LoVo (cell line): ENCODE measurements at places on chromosomes 5 and 9.

DNA sequence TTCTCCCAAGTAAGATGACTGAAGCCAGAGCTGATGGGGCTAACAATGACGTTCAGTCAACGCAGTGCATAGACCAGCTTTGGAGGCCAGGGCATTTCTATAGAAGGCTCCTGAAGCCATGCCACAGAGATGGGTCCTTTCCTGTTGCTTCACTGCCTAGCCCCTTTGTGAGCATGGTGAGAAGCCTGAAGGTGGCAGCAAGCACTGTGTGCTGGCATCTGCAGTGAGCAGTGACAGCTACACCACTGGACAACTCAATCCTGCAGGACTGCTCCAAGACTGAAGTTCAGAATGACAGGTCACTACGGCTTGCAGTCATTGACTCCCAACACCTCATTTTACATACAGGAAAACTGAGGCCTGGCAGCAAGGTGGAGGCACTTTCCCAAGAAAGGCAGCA is 229.0 kb downstream of the TSSK1B start:
- no peak for DNase-seq

GRCh38 chr9:122042056-122042455 is 51.1 kb downstream of the TTLL11 start:
- DNase-seq: no peak

GRCh38 chr5:134851307-134851923 is 5.6 kb downstream of the C5orf24 start:
- no peak for DNase-seq

DNA sequence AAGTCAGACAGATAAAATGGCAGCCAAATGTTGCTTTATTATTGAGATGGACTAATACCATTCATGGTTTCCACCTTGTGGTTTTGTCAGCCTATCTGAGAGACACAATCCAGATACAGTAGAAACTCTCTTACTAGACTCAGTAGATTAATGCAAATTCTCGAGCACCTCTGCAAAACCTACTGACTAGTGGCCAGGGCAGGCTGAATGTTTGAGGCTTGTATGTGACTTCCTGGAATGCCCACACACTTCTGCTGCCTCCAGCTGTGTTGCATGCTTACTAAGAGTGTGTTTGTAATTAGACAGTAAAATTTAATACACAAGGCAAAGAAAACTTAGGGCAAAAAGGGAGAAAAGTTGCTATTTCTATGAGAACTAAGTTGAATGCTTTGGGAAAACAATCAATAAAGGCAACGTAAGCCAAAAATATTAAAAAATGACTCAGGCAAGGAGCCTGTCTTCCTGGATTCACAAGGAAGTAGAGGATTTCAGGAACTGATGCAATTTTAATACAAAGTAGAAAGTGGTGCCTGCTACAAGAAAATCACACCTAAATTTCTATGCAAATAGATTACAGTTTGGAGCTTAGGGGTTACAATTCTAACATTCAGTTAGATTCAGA is 30.2 kb upstream of the CCNG1 start:
- DNase-seq: no peak

DNA sequence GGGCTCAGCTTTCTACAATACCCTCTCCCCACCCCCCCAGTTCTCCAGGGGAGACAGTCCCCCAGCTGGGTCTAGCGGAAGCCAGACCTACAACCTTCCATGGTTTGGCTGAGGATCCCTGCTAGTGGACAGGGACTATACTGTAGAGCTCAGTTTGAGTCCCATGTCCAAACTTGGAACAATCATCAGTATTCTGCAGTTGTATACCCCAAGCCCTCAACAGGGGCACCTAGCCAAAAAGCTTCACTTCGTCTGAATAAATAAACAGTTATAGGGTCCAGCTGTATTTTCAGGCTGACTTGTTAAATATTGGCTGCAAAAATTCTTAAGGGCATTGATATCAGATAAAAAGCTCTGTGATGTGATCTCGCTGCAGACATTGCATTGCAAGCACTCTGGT is 15.4 kb upstream of the C9 start:
- DNase-seq: no peak

GRCh38 chr5:158326256-158326655 is 467.3 kb upstream of the CLINT1 start:
- DNase-seq: no peak

- no peak for DNase-seq
These were observed 141.4 kb downstream of the CCDC192 start for GRCh38 chr5:127844581-127845021.

GRCh38 chr5:150140830-150141229 is 14.8 kb downstream of the PDGFRB start:
- DNase-seq: no peak

- no peak for DNase-seq
These were observed 55.8 kb downstream of the NFIB start for GRCh38 chr9:14258156-14258555.

- DNase-seq: no peak
These were observed 63.1 kb upstream of the MAMDC2 start for GRCh38 chr9:69980591-69980990.

DNA sequence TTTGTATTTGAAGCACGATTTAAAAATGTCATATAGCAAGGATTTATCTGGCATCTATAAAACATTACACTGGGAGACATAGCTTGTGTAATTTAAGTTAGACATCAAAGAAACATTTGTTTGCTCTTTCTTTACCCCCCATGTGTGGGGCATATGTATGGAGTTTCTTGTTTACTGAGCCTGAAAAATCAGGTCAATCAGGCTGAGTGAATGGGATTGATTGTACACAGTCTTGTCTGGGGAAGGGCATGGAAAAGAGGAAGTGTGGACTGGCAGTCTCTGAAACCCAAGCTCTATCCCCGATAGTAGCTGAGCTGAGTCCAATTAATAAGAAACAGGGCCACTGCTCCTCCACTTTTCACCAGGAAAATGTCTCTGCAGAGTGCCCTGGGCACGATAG is 49.4 kb downstream of the SLC46A2 start:
- DNase-seq: no peak

DNA sequence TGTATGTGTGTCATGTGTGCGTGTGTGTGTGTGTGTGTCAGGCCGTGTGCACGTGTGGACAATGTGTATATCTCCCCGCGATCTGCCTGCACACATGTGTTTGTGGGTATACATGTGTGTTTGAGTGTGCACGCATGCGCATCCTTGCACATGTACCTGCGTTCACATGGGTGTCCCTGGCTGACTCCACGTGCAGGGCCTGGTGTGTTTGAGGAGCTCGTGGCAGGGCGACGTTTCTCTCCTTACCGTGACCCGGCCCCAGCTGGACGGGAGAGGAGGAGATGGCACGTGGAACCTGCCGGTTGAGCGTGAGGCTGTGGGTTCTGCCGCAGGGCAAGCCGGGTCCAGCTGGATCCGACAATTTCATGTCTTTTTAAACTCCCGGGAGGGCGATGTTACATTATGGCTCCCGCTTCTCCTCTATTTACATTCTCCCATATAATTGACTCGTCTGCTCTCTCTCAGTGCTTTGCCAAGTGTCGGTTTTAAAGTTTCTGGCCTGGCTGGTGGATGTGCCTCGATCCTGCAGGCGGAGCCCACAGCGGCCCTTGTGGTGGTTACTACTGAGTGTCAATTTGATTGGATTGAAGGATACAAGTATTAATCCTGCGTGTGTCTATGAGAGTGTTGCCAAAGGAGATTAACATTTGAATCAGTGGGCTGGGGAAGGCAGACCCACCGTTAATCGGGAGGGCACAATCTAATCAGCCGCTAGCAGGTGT is 5.9 kb downstream of the COL5A1 start:
- DNase-seq: no peak

GRCh38 chr5:111132731-111133435 is 40.7 kb downstream of the WDR36 start:
- no peak for DNase-seq

- no peak for DNase-seq
These were observed 63.5 kb upstream of the DMRT1 start for GRCh38 chr9:777978-778377.

- DNase-seq: no peak
These were observed 442 bp downstream of the ZNF510 start for GRCh38 chr9:96777426-96777864.

- DNase-seq: no peak
These were observed 3.0 kb upstream of the ARRDC3 start for GRCh38 chr5:91386120-91386519.

DNA sequence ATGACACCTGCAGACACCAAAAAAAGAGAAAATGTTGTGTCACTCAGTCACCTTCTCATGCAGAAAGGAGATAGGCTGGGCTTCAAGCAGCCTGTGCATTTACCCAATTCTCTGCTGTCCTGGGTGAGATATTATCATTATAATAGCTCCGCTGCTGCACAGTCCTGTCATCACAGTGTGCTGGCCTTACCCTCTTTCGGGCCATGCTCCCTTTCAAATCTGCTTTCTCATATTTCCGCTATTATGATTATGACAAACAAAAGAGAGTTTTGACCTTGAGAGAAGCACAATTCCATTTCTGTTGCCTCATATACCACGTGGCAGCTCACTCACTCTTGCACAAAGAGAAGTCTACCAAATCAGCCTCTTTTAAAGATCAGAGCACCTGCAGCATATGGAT is 1350.1 kb upstream of the ACO1 start:
- no peak for DNase-seq
